ENCODE measurements at places on chromosomes 16 and 17. TPM values are rescaled to one million over a fixed set of nuclear protein-coding genes. Genes with fewer than 3 reads are reported as not detected.

Gene LLGL2
- total RNA-seq = 12.3 TPM

Gene ACE
- total RNA-seq = 9.6 TPM

GRCh38 chr17:34542700-34543336 lies 36.6 kb upstream of the TMEM132E start:
- no peak for DNase-seq

GRCh38 chr16:50265260-50265659 lies 1.1 kb upstream of the ADCY7 start:
- DNase-seq = no peak

- DNase-seq = no peak
Observed at GRCh38 chr17:38711792-38712571, 6.9 kb downstream of the MLLT6 start.

DNA sequence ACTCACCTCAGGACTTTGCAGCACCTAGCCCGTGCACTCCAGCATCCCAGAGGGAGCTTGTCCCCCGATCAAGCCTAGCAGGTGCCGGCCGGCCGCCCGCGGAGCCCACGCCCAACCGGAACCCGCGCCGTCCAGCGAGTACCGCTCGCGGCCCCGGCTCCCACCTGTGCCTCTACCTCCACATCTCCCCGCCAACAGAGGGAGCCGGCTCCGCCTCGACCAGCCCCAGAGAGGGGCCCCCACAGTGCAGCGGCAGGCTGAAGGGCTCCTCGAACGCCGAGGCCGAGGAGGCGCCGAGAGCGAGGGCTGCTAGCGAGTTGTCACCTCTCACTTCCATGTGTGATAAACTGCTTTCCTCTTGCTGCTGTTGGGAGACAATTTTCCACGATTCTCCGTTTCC lies 41.1 kb upstream of the DHRS7B start:
- no peak for DNase-seq

GRCh38 chr16:50957056-50957455 lies 194.0 kb downstream of the SALL1 start:
- DNase-seq = no peak
